ENCODE measurements at places on chromosomes 5 and 9.

GRCh38 chr5:109164001-109164400, 245.8 kb downstream of the PJA2 start:
- no peak overlapping the region for H3K27ac ChIP-seq
- H3K4me3 ChIP-seq = no peak overlapping the region
- no peak for DNase-seq
- H3K4me1 ChIP-seq = no peaks in the 10 kb centered on the region
- H3K27me3 ChIP-seq = no peaks in the 10 kb centered on the region

- no peak overlapping the region for H3K4me3 ChIP-seq
- no peaks in the 10 kb centered on the region for H3K36me3 ChIP-seq
- DNase-seq = no peak
- no peak overlapping the region for H3K27ac ChIP-seq
These were observed 13.5 kb upstream of the NRARP start for GRCh38 chr9:137315581-137316011.

GRCh38 chr9:134830126-134830525, 50.5 kb upstream of the FCN2 start:
- H3K4me1 ChIP-seq = no peaks in the 10 kb centered on the region
- DNase-seq = no peak
- no peak overlapping the region for H3K27ac ChIP-seq
- no peak overlapping the region for H3K4me3 ChIP-seq
- H3K27me3 ChIP-seq = no peaks in the 10 kb centered on the region
- peaks cover 89% of the 10 kb centered on the region for H3K36me3 ChIP-seq

GRCh38 chr5:488744-489688, 35.2 kb downstream of the SLC9A3 start:
- H3K36me3 ChIP-seq = no peaks in the 10 kb centered on the region
- no peak for DNase-seq
- H3K27ac ChIP-seq = no peak overlapping the region

DNA sequence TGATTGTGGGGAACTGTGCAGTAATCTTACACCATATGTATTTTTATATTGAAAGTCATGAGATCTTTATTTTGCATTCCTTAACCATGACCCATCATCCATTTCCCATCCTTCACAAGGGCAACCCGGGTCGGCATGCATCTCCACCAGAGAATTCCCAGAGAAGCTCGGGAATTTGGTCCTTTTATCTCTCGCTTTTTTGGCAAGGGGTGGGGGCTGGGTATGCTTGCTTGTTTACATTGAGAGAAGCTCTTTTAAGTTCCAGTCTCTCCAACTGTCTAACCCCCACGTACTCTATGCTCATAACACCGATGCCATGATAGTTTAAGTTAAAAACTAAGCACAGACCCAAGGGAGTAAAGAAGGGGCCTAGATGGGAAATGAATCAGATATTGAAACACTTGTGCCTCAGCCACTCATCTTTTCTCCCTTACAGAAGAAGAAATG, 109.9 kb upstream of the NFIB start:
- no peaks in the 10 kb centered on the region for H3K36me3 ChIP-seq
- peak; percentile 77 for DNase-seq
- peak overlapping the region; percentile 35 for H3K27ac ChIP-seq
- H3K4me1 ChIP-seq = no peaks in the 10 kb centered on the region
- no peak overlapping the region for H3K4me3 ChIP-seq
- H3K27me3 ChIP-seq = peaks cover 38% of the 10 kb centered on the region

GRCh38 chr5:113336975-113337374, 97.8 kb downstream of the TSSK1B start:
- no peaks in the 10 kb centered on the region for H3K36me3 ChIP-seq
- H3K27ac ChIP-seq = no peak overlapping the region
- no peaks in the 10 kb centered on the region for H3K27me3 ChIP-seq
- peak; percentile 77 for DNase-seq
- H3K4me1 ChIP-seq = peaks cover 4% of the 10 kb centered on the region
- no peak overlapping the region for H3K4me3 ChIP-seq

GRCh38 chr5:92505925-92506324, 1075.1 kb downstream of the NR2F1-AS1 start:
- no peaks in the 10 kb centered on the region for H3K4me1 ChIP-seq
- H3K27ac ChIP-seq = no peak overlapping the region
- peak; percentile 21 for DNase-seq
- H3K36me3 ChIP-seq = no peaks in the 10 kb centered on the region
- peak overlapping the region; percentile 31 for H3K4me3 ChIP-seq
- no peaks in the 10 kb centered on the region for H3K27me3 ChIP-seq

DNA sequence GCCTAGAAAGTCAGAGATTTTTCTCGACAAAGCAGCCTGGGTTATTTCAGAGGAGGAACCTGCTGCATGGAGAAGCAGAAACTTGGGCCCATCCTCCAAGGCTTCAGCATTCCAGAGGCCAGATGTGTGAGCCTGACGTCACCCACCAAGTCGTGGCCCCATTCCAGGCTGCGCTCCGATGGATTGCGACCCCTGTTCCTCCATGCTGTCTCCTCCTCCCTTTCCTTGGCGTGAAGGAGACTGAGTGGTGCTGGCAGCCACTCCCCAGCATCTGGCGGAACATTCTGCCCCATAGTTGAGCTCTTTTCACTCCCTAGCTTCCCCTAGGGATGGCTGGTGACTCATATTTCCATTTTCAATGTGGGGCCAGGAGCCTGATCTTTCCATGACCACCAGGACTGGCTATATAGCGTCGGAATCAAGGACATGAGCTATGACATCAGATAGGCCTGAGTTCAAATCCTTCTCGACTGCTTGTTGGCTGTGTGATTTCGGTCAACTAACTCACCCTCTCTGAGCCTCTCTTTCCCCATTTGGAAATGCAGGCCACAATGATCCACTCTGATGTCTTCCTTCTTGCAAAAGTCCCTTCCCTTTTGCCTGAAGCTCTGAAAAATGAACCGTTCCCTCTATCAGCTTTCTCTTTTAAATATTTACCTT, 24.5 kb upstream of the DUSP1 start:
- H3K27ac ChIP-seq = peak overlapping the region; percentile 53
- DNase-seq = peak; percentile 99
- no peaks in the 10 kb centered on the region for H3K27me3 ChIP-seq
- H3K4me1 ChIP-seq = peaks cover 35% of the 10 kb centered on the region
- no peaks in the 10 kb centered on the region for H3K36me3 ChIP-seq
- H3K4me3 ChIP-seq = no peak overlapping the region

DNA sequence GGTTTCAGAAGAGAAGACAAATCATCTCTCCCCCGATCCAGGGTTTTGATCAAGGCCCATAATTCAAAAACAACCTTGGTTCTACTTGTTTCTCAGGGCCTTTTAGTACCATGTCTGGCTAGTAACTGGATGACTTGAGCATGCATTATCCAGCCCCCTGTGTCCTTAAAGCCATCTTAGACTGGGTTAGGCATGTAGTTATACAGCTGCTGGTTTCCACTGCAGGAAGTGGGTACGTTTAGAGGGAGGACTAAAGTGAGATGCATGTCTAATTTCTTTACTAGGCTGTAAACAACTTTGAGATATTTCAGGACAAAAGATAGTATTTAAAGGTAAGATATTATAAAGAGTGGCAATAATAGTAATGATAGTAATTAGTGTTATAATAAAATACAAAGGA, 372.0 kb downstream of the PLK2 start:
- no peak overlapping the region for H3K27ac ChIP-seq
- no peaks in the 10 kb centered on the region for H3K36me3 ChIP-seq
- no peaks in the 10 kb centered on the region for H3K4me1 ChIP-seq
- H3K27me3 ChIP-seq = no peaks in the 10 kb centered on the region

- no peak for DNase-seq
- peaks cover 24% of the 10 kb centered on the region for H3K4me1 ChIP-seq
- H3K4me3 ChIP-seq = no peak overlapping the region
- H3K27me3 ChIP-seq = no peaks in the 10 kb centered on the region
These were observed 93.8 kb downstream of the GABBR2 start for GRCh38 chr9:98614941-98615340.

DNA sequence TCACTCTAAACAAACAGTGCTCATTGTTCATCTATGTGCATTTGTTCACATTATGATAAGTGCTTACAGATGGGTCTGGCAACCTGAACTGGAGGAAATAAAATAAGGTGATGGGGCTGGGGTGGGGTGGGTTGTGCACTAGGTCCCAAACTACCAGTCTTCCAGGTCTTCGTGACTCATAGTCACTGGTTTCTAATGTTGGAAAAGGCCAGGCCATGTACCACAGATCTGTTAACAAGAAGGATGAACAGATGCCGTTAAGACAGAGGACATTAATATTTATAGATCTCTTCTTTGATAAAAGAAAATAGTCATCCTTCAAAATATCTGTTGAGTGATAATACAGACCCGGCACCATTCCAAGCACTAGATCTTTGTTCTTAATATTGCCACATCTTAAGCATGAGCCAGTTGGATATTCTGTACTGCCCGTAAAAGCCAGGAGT, 71.4 kb upstream of the STARD4 start:
- H3K4me1 ChIP-seq = peaks cover 11% of the 10 kb centered on the region
- peaks cover 1% of the 10 kb centered on the region for H3K27me3 ChIP-seq
- H3K36me3 ChIP-seq = no peaks in the 10 kb centered on the region
- no peak overlapping the region for H3K4me3 ChIP-seq
- peak overlapping the region; percentile 36 for H3K27ac ChIP-seq

All from IMR-90 (cell line).